ENCODE measurements at places on chromosomes 6 and 20. TPM values are rescaled to one million over a fixed set of nuclear protein-coding genes. Genes with fewer than 3 reads are reported as not detected.

DNA sequence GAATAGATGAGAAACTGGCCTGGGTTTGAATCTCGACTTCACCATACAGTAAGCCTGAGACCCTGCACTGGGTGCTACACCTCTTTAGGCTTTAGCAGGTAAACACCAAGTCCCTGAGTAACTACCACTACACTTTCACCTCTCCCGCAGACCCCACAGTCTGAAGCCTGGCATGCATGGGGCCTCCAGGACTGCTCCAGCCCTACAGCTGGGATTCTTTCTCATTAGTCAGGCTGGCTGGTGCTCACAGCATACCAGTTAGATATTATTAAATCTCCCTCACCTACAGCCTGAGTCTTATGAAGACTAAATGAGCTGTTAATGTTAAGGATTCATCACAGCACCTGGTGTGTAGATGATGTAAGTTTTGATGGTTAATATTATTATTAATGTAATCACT lies 388.7 kb downstream of the ARHGAP18 start:
- no peak for DNase-seq

DNA sequence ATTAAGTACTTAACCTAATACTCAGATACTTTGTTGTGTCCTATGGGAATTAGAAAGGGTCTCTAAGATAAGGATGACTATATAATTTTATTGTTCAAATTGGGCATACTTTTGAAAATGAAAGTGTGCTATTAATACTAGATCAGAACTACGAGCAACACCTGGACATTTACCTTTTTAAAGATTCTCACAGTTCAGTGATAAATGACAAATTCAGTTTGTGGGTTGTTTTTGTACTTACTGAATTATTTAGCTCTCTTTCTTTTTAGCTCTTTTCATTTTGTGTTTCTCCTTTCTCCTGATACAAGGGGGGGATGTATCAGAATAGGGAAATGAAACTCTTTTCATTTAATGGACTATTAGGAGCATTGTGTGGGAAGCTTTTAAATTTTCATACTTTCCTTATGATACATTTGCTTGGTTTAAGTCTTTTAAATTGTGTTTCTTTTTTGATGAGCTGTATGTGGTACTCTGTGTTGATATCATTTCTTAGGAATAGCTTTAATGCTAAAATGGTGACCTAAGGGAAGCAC lies 47.5 kb downstream of the PHF3 start:
- DNase-seq = no peak

RAMACL gene
- total RNA-seq = 4.5 TPM

- no peak for DNase-seq
Observed at GRCh38 chr20:64045346-64046011, 4.0 kb downstream of the SOX18 start.

PROKR2 gene
- total RNA-seq = not detected

GRCh38 chr6:157753291-157753690 lies 69.8 kb upstream of the SNX9 start:
- DNase-seq = no peak

PERP gene
- total RNA-seq = 3.7 TPM

FOXO3 gene
- 70.0 TPM for total RNA-seq

SLC35D3 gene
- not detected for total RNA-seq

All from ovary (tissue), 10 donors.